ENCODE measurements at places on chromosomes 5 and 9.

DNA sequence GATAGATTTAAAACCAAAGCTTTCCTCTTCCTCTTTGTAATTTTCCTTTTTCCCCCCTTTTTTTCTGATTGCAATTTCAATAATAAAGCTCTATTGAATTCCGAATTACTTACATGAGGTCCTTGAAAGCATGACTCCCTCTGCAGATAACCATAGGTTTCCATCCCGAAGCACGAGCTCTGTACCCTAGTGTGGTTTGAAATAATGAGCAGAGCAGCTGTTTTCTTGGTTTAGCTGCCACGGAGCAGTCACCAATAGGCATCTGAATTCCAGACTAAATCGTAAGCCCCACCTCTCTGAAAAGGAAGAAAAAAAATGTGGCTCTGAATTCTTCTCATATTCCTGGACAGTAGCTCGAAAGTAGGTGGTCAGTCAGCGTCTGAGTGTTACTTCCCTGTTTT lies 18.5 kb upstream of the GNE start:
- no peak for DNase-seq

- DNase-seq = no peak
Observed at GRCh38 chr5:133322743-133323142, 270.9 kb downstream of the HSPA4 start.

DNA sequence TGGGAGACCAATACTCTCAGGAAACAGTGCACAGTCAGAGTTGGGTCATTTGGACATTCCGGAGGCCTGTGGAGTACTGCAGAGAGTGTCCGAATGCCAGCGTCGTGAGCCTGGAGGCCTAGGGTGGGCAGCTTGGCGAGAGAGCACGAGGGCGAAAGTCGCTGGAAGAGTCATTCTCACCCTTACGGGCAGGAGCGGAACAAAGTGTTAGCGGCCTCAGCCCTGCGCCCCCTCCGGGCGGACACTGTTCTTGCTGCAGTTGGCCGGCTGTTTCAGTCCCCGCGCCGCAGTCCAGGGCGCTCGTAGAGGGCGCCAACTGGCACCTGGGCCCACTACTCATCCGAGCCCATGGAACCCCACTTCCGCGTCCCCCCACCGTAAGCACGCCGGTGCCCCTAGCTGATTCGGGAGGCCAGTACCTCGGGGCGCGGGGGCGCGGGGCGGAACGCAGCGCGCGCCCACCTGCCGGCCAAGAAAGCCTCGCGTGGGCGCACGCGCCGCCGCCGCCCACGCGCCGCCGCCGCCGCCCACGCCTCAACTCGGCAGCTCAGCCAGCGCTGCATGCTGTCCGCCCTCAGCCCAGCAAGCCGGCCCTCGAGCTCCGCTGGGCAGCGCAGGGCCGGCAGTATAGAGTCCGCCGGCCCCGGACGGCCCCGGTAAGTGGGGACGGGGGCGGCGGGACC lies 99.7 kb upstream of the CCL21 start:
- DNase-seq = no peak

DNA sequence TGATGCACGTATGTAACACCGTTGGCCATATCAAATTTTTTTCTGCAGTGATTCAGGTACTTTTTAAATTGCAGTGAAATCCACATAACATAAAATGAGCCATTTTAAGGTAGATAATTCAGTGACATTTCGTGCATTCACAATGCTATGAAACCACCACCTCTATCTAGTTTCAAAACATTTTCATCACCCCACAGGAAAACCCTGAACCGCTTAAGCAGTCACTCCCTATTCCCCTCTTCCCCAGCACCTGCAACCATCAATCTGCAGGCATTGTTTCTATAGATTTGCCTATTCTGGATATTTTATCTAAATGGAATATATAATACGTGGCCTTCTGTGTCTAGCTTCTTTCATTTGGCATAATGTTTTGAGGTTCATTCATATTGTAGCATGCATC lies 79.2 kb downstream of the BOD1 start:
- no peak for DNase-seq

DNA sequence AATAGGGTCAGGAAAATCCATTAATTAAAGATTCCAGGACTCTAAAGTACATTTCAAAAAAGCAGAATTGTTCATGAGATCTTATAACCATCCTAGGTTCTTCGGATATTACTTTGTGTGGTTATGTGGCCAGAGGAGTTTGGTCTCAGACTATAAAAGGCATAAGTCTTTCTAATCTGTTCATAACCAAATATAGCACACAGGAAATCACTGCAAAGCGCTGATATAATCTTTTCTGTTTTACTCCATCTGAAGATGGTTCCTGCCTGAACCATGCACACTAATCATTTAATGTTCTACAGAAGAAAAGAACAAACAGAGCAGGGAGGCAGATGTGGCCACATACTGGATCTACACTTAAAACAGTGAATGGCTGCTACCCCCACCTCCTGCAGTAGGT lies 182.8 kb downstream of the SEMA5A start:
- no peak for DNase-seq

GRCh38 chr9:132787748-132788159 lies 90.3 kb downstream of the AK8 start:
- no peak for DNase-seq

- no peak for DNase-seq
Observed at GRCh38 chr9:22211588-22212360, 202.7 kb upstream of the CDKN2B start.

GRCh38 chr5:61228691-61229280 lies 66.5 kb upstream of the SMIM15 start:
- no peak for DNase-seq

Data from C1 segment of cervical spinal cord (tissue), 14 donors.